Cerebellar nuclear complex (tissue), 1 donor: ENCODE measurements at places on chromosomes 13 and 19.

GRCh38 chr13:75801388-75801945 is 165.3 kb downstream of the LMO7 start:
- no peak for DNase-seq

DNA sequence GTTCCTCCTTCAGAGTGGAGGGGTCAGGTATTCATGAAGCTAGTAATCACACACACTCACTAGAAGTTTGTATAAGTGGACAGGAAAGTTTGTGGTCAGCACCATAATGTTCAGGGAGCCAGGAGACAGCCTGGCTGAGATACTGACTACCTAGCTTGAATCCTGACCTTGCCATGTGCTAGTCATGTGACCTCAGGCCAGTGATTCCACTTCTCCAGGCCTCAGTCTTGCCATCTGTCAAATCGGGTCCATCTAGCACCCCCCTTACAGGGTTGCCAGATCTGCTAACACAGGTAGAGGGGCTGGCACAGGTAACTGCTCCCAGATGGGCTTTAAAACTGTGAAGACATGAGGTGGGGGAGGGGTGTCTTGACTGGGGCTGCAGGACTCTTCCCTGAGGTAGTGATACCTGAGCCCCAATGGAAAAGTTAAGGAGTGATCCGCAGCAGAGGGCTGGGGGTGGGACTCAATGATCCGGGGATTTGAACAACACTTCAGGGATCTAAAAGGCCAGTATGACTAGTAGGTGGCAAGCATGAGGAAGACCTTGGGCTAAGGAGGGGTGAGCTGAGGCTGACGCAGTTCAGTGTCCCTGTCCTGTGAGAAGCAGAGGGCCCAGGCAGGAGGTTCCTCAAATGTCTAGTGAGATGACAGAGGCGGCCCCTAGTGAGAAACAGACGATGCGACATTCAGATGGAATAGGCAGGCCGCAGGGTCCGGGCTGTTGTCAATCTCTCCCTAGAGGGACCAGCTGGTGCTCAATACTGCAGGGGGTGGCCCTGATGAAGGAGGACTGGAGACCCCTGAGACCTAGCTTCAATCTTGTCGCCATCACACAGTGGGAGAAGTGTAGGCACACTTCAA is 8.5 kb downstream of the ACTMAP start:
- DNase-seq = no peak

DNA sequence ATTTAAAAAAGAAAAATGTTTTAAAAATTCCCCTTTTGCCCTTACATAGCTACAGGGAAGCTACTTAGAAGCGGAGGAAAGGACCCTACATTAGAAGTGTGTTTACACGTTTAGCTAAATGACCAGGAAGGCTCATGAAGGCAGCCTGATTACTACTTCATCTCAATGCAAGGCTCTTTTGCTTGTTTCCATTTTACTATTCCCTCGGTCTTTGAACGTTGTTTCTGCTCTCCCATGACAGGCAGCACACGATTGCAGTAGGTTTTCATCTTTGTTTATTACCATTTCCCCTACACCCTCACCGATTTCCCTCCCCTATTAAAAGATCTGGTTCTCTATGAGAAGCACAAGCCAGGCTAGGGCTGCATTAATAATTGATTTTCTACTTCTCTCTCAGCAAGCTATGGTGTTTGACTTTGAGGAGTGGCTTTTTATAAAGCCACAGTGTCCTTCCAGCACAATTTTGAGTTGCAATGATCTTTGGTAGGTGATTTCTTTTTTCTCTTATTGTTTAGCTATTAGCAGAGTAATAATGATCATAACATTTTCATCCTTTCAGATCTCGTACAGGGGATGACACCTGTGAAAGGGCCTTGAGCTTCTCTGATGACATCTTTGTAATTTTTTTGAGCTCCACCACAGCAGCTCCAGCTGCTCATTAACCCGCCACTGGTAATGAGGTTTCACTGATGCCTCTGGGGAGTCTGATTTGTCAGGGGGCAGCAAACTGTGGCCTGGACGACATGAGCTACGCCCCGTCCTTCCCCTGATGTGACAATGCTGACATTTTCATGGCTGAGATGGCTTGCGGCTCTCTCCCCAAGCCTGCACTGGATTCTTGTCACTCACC is 670.3 kb downstream of the UQCRFS1 start:
- DNase-seq = no peak

GRCh38 chr19:38004521-38005223 is 97.7 kb downstream of the SIPA1L3 start:
- DNase-seq = peak; percentile 91

DNA sequence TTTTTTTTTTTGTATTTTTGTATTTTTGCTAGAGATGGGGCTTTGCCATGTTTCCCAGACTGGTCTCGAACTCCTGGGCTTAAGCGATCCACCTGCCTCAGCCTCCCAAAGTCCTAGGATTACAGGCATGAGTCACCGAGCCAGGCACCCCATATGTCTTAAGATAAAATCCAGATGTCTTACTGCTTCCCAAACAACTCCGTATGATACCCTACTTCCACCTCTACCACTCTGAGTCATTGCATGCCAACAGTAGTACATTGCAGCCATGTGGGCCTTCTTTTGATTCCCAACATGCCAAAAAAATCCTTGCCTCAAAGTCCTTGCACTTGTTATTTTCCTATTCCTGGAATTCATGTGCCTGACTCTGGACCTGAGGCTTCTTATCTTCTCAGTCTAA is 799.2 kb downstream of the GPC5 start:
- DNase-seq = no peak

DNA sequence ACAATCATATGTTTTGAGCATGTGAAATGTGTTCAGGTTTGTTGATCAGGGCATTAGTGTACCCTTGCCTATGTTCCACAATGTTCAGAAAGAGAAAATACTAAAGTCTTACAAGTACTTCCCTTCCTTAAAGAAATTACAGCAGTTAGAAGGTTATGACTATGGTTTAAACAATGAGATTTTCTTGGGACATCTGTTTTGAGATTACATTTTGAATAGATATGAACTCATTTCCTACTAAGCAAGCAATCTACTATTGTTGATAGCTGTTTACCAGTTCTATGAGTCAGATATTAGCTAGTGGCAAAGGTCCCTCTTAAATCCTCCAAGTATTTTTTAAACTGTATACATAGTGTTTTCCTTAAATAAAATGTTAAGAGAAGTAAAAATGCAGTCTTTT is 241.3 kb downstream of the DACH1 start:
- DNase-seq = no peak

DNA sequence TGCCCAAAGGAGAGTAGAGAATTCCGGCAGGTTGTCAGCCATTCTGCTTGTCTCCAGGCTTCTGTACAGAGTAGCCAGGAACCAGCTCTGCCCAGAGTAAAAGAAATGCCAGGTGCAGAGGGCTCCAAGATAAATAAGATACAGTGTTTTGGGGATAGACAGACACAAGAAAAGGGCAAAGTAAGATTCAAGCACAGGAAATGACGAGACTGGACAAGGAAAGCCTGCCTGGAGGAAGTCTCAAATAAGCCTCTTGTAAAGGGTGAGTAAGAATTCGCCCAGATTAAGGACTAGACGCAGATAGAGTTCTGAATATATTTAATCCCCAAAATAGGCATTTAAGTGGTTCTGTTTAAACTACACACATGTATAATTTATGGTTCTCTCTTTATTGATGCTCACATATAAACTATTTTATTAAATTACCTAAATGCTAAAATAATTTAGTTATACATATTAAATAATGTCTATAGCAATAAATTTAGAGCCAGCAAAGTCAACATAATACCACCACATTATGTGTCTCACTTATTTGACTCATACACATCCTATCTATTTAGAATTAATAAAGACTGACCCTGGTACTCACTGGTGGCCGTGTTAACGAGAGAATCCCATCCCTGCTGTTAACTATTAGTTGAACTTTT is 98.4 kb upstream of the RAP2A start:
- no peak for DNase-seq
